ENCODE measurements at places on chromosomes 4 and X.

DNA sequence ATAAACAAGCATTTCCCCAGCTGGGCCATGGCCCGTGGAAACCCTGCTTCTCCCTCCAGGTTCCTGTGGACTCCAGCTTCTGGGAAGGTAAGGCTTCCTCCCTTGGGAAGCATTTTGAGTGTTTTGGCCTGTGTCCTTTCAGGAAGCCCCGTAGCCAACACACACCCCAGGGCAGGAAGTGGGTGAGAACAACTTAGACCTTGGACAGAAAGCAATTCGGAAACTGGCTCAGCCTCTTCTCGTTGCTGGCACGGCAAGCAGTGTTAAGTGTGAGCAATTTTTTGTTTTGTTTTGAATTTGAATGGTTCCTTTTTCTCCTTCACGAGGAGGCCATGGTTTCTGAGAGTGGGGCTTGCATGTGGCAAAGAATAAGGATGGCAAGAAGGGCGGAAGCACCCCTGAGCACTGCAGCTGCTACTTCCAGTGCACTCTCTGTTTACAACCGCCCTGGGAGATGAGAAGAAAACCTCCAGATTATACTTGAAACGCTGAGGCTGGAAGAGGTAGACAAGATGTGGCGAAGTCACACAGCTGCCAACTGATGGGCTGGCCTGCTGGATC lies 14.1 kb upstream of the CYTL1 start:
- DNase-seq, result no peak

GRCh38 chr4:109723110-109723509 lies 6.8 kb downstream of the PLA2G12A start:
- no peak for DNase-seq

DNA sequence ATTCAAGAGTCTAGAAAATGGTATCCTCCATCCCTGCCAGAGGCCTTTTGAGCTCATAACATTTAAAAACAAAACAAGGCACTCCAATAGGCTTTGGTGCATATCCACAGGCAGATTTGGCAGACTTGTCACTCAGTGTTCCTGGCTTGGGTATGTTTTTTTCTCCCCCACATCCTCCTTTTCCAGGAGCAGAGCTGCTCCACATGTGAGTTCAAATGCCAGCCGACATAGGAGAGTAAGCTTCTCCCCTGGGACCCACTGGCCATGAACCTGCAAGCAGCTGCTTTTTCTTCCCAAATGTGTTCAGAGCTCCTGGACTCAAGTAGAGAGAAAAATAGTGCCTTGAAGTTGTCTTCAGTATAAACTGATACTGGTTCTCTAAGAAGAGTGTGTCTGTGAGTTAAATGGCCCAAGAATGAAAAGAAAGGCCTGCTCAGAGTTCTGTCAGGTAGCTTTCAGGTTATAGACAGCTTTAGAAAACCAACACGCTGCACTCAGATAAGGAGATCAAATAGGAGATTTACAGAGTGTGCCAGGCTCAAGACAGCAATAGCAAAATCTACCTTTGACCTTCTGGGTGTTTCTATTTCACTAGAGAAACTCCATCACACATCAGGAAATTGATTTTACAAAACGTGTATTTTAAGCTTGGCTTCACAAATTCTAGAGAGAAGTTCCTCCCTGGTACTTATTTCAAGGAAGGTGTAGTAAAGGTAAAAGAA lies 162.5 kb upstream of the GALNT7 start:
- no peak for DNase-seq

- no peak for DNase-seq
Measured at GRCh38 chrX:124369722-124370121, 23.4 kb downstream of the SH2D1A start.

DNA sequence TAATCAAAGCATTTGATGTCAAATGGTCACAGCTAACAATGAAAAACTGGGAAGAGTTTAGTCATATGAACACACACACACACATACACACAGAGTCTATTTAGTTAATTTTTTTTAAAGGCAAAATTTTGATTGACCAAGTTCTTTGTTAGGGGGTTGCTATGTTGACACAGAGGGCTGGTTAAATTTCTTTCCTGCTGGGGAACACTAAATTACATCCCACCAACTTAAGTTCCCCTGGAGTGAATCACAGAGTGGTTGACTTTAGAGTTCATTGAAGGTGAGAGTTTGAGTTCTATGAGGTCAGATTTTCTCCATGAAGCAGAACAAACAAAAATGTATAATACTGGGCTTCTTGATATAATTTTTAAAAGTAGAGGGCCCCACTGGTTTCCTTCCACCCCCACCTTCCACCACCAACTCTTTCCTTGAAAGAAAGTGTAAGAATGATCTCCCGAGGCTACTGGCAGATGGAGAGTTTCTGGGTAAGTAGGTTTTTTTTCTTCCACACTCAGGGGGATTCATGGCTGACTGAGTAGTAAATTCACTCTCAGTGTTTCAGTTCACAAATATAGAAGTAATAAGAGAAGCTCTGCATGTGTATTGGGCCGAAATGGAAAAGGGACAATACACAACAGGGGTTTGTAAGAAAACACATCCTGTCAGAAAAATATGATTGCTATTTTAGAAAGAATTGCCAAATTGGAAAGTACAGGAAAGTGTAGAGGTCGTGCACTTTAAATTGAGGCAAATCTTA lies 917.0 kb upstream of the LCORL start:
- DNase-seq, result no peak

GRCh38 chr4:81850701-81851100 lies 379.0 kb upstream of the RASGEF1B start:
- DNase-seq, result no peak

DNA sequence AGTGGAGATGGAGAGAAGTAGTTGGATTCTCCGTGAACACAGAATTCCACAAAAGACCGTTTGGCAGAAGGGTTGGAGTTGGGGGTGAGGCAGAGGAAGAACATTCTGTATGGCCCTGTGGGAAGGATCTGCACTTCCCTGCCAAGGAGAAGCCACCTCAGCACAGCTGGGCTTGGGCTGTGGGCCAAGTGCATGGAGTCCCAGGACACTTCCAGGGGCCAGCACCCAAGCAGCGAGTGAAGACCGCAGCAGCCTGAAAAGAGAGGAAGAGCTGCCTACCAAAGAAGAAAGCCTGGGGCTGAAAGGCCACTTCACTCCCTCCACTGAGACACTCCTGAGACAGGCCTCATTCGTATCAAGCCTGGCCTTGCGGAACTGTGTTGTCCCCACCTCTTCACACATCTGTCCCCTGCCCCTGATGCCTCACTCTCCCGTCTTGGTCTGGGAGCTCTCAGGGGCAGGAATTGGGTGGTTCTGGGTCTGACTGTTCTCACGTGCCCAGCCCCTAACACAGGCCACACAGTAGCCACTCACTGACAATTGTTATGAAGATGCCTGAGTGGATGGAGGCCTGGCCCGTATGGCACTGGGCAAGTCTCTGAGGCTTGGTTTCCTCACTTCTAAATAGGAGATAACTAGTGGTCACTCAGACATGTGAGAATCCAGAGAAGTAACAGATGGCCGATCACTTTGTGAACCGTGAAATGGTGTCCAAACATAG lies 3.3 kb upstream of the AWAT2 start:
- DNase-seq, result no peak

DNA sequence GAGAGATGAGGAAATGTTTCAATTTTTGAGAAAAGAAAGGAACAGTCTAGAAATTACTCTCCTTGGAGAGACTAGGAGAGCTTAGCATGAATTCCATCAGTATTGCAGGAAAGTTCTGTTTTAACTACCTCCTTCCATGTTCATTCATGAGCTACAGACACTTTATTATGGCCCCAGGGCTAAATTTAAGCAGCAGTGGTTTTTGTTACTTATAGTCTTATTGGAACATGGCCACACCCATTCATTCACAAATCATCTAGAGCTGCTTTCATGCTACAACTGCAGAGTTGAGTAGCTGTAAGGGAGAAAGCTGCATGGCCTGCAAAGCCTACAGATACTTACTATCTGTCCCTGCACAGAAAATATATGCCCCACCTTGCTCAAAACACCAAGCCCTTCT lies 81.7 kb downstream of the SHISA3 start:
- no peak for DNase-seq
